Cerebellum (tissue), 4 donors: ENCODE measurements at places on chromosomes 7 and 10. TPM values are rescaled to one million over a fixed set of nuclear protein-coding genes. Genes with fewer than 3 reads are reported as not detected.

SFTPA1 gene
- total RNA-seq = 4.4 TPM

- no peak for DNase-seq
Measured at GRCh38 chr10:106795619-106796018, 368.9 kb downstream of the SORCS1 start.

GNAI1 gene
- total RNA-seq = 77.9 TPM

DNA sequence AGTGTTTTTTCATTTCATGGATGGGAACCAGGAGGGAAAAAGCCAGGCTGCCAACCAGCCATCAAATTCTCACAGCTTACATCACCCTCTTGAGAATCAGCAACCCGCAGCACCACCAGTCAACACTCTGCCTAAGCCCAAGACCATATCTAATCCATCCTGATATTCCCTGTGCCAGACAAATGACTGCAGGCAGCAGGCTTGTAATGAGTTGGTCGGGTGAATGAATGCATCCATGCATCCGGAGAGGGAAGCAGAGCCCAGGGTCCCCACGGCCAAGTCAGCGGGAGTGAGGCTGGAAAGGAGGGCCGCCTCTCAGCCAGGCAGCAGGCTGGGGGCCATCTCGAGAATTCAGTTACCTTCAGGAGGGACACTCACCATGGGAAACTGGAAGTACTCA, 46.9 kb downstream of the SLIT1 start:
- no peak for DNase-seq
